Suppressor macrophage treated with lipopolysaccharide for 1 hour (primary cell): ENCODE measurements at places on chromosomes 6 and 20.

GRCh38 chr6:7959453-7959852 is 48.9 kb upstream of the TXNDC5 start:
- no peak for DNase-seq

DNA sequence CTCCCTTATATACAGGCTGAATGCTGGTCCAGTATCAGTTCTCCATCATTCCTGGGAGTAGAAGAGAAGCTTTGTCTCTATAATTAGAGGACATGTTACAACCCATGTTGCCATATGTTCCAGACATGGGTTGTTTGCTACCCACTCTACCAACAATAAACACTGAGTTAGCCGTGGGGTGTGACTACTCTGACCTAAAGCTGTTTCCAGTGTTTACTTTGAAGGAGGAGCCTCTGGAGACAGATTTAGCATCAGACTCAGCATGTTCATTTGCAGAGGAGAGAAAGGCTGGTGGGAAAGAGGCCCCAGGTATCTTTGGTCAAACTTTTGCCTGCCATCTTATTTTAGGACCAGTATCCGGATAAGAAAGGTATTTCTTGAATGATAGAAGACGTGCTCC is 157.9 kb upstream of the SNX9 start:
- DNase-seq: no peak

DNA sequence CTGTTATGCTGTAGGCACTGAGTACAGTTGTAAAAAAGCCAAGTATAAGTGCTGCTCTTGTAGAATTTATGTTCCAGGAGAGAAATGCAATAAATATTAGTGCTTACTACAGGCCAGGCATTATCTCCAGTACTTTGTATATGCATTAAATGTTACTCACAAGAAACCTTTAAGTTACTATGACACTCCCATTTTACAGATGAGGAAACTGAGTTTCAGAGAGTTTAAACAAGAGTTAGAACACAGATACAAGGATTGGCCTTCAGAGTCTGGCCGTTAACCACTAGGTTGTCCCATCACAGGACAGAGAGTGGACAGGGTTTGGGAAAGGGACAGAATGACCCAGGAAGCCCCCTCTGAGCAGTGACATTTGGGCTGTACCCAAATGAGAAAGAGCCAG is 274.4 kb downstream of the ZNF217 start:
- DNase-seq: no peak

DNA sequence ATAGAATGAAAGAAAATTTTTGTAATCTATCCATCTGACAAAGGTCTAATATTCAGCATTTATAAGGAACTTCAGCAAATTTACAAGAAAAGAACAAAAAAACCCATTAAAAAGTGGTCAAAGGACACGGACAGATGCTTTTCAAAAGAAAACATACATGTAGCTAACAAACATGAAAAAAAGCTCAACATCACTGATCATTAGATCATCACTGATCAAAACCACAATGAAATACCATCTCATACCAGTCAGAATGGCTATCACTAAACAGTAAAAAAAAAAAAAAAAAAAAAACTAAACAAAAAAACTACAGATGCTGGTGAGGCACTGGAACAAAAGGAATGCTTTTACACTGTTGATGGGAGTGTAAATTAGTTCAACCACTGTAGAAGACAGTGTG is 837.1 kb downstream of the EPHA7 start:
- DNase-seq: no peak
